ENCODE measurements at places on chromosomes 7 and 10.

DNA sequence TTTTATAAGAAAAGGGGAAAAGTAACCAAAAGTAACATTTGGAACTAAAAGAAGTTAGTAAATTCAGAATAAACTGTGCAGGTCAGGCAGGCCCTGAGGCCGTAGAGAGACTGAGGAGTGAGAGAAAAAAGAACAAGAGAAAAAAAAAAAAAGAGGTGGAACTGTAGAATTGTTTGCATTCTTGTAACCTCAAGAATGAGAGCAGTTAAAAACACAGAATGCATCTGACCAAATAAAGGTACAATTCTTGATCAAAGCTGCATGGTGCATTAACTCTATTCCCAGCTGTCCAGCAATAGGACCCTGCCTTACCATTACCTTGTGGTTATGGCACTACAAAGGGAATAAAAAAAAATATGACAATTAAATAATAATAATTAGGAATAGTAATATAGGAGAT lies 170.1 kb upstream of the SEMA3A start:
- DNase-seq, result peak; percentile 77

DNA sequence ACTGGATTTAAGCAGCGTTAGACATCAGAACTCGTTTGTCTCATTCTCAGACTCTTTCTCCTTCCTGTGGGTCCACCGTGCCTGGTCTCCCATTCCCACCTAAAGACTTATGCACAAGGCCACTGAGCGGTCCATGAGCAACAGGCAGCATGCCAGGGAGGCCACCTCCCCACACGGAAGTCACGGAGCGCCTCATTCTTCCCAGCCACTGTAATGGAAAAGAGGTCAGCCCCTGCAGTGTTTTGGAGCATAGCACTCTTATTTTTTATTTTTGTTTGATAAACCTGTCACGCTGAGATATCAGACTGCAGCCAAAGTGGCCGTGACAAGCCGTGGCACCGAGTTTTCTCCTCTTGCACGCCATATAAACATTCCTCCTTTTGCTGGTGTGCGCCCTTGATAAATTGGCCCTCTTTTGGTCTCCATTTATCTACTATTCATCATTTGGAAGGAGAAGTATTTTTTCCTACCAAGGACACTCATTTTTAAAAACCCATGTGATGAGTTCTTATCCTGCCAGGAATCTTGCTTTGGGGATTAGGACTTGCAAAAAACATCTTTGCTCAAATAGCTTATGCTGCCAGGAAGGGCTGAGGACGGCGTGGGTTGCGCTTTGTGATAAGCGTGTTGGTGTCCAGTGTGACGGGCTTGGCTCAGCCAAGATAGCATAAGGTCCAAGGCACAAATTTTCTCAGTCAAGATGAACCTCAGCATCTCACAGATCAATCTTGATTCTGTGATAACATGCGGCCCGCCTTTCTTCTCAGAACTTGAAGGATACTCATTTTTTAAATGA lies 206.0 kb downstream of the CCDC3 start:
- DNase-seq, result no peak

- DNase-seq, result no peak
These were observed 62.8 kb downstream of the MTPN start for GRCh38 chr7:135914346-135914745.

DNA sequence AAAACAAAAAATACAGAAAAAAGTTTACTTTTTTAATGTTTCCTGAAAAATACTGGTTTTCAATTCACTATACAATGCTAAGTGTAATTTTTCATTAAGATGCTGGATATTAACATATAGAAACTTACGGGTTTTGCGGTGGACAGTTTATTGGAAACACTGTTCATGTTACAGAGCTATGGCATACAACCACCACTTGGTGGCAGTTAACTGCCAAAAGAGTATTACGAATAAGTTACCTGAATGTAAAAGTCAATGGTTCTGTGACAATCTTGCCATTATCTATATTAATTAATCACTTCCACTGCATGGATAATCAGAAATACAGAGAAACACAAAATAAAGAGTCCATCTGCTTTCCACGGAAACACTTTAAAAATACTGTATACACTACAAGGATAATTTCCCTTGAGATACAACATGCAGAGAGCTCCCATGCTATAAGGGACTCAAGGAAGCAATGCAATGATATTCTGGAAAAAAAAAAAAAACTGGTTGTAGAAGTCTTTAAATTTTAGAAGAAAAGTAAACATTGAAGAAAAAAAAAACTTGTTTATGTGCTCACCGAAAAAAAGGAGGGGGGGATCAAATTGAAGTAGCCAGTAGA lies 97.0 kb downstream of the TPK1 start:
- DNase-seq, result peak; percentile 8

DNA sequence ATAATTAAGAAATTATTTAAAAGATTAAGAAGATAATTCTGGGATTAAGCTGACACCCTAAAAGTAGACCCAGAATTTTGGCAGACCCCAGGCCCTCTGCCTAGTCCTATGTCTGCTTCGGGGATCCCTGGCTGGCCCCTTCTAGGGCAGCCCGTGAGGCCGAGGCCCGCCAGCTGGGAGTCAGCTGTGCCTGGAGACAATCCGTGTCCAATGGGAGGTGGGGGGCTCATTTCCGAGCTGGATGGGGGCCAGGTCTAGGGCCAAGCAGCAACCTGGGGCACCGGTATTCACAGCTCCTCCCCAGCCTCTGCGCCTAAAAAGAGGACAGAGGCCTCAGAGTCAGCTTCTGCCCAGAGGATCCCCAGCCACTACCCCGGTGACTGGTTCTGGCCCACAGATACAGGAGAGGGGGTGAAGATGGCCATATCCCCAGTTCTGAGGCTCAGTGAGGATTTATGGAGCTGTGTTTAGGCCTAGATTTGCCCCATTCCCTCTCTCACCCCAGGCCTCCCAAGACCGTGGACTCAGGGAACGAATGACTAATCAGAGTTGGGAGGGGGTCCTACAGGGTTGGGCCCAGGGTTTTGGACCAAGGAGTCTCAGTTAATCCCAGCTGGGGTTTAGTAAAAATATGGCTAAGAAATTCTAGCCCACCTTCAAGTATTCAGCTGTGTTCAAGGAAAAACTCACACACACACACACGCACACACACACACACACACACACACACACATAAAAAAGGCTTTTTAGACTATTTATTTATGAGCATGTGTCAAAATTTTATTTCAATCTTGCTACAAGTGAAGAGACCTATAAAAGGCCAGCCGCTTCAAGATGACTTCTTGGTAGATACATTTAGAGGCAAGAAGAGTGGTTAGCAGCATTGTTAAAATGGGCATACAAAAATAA lies 37.4 kb upstream of the LBX1 start:
- no peak for DNase-seq
